CD4-positive, alpha-beta T cell treated with Interleukin-17A for 1 hour (primary cell): ENCODE measurements at places on chromosomes 11 and 22.

GRCh38 chr22:22228921-22229320, 15.7 kb upstream of the VPREB1 start:
- DNase-seq = no peak

- no peak for DNase-seq
Observed at GRCh38 chr11:76631566-76632308, 38.8 kb downstream of the LRRC32 start.

- DNase-seq = peak; percentile 60
Observed at GRCh38 chr11:61966734-61967115, 709 bp downstream of the FTH1 start.

DNA sequence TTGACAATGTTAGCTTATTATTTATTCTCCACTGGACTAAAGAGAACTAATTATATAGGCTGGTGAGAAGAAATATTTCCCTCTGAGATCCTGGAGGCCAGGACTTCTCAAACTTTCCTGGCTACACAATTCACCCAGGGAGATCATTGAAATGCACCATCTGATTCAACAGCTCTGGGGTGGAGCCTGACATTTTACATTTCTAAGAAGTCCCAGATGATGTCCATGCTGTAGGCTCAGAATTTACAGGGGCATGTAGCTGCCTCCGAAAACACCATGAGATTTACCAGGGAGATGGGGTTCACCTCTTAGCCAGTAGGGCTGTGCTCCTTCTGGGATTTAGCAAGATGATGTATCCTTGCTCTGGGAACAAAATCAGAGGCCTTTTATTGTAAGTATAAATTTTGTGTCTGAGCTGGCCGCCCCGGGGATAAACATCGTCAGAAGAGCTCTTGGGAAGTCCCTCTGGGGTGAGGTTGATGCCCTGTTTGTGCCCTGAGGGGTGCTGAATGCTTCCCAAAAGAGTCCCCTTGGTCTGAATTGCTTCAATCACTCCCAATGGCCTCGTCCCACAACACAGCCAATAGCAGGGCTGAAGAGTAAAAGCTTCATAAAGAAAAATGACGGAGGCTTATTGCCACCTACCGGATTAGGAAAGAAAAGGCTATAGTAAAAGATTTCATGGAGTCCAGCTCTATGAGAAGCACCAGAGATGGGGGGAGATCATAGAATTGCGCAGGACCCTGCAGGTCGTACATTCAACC, 33.4 kb upstream of the API5 start:
- DNase-seq = no peak

GRCh38 chr22:33666279-33666960, 253.9 kb downstream of the LARGE1 start:
- no peak for DNase-seq

DNA sequence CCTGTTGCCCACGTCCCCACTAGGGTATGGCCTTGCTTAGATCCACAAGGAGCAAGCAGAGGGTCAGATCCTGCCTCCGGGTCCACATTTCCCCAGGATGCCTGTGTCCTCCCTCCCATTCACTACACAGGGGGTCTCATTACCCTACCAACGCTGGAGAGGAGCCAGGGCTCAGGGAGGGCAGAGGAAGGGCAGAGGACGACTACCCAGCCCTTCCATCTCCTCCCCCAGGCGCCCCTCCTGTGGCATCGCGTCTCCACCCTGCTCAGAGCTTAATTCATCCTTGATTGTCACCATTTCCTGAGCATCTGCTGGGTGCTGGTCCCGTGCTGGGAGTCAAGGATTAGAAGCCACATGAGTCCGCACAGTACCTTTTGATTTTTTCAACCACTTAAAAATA, 5.0 kb downstream of the NFAM1 start:
- no peak for DNase-seq

- DNase-seq = peak; percentile 25
Observed at GRCh38 chr11:72069787-72070251, 10.5 kb downstream of the NUMA1 start.

GRCh38 chr11:11641581-11641980, 19.8 kb upstream of the GALNT18 start:
- DNase-seq = no peak

GRCh38 chr22:36256478-36256877, 3.5 kb downstream of the APOL1 start:
- no peak for DNase-seq

- DNase-seq = no peak
Observed at GRCh38 chr11:92964471-92964870, 5.0 kb upstream of the MTNR1B start.

DNA sequence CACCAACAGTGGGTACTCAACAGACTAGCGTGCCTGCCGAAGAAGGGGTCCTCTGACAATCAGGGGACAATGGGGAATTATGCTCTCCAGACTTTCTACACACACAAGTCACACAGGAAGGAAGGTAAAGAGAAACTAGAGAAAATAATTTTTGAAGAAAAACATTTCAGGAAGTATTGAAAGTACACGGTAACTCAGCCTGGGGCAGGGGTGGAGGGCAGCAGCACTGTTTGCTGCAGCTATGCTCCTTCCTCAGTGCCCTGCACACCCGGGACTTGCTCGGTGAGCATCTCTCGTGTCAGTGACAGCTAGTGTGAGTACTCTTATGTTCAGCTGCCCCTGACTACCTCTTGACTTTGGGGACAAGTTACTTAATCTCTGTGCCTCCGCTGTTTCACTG, 18.0 kb upstream of the APOA1 start:
- no peak for DNase-seq

DNA sequence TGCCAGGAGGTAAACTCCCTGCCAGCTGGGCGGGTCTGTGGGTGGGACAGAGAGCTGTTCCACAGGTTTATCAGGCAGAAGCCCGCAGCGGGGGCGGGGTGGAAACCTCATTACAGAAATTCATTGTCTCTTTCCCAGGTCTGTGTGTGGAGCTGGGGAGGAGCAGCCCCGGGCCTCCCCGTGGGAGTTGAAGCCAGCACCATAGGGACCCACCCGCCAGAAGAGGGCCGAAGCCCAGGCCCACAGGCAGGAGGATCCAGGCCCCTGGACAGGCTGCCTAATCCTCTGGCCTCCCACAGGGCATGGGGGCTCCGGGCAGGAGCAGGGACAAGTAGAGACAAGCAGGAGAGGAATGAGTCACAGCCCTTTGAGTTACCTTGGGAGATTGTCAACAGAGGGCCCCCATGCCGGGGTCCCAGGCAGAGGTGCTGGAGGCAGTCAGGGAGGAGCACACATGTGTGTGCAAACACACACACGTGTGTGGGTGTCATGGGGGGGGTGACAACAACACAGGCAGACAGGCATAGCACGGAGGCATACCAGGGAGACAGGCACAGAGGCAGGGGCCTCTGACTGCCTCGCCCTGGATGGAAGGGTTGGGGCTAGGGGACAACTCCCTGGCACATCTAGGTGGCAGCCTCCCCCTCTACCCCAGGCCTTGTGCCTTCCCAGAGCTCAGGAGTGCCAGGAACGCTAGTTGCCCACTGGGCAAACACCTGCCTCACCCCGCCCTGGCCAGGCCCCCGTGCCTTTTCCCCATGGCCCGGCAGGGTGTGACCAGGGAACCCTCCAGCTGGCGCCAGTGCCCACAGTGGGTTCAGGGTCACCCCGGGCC, 1.4 kb downstream of the CDC42BPG start:
- DNase-seq = no peak

- DNase-seq = no peak
Observed at GRCh38 chr11:96841792-96842191, 452.0 kb downstream of the JRKL start.

DNA sequence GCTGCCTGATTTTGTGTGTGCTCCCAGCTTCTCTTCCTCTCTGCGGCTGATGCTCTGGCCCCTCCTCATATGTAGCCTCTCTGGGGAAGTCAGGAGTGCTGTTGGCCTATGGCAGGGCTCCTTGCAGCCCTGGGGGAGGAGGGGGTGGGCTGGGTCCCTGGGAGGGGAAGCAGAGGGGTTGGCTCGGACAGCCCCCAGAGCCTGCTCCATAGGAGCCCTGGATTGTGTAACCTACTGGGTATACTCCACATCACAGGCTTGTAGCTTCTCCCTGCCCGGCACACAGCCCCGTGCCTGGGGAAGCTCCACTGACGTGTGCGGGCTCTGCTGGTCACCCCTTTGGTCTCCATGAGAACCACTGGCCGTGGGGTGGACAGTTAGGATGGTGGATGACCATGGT, 113.8 kb downstream of the ST3GAL4 start:
- DNase-seq = no peak

DNA sequence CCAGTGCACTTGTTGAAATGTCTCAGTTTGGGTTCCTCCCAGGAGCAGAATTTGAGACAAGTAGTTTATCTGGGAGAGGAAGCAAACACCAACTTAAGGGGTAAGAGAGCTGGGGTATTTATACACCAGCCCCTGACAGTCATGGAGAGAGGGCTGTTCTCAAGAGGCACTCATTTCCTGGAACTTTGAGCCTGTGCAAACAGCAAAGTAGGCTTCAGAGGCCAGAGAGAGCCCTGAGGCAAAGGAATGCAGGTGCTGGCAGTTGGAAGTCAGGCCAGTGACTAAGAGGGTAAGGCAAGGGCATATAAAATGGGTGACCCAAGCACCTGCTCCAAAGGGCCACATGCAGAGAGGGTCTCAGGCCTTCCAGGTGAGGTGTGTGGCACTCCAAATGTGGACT, 16.1 kb downstream of the MS4A18 start:
- DNase-seq = no peak
